ENCODE measurements at places on chromosomes 2 and 18.

DNA sequence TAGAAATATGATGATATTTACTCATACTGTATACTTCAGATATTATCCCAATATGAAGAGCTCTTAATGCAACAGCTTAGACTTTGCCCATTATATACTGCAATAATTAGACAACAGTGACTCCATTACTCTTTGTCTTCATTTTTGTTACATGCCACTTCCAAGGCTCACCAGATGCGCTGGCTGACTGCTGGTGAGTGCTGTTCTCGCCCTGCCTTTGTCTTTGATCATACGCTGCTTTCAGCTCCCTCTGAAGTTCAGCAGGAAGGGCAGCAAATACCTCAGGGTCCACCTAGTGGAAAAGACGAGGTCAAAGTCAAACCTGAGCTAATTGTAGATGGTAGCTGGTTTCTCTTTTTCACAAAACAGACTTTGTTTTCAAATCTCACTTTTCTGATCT lies 66.3 kb downstream of the EIF5B start:
- DNase-seq = no peak

DNA sequence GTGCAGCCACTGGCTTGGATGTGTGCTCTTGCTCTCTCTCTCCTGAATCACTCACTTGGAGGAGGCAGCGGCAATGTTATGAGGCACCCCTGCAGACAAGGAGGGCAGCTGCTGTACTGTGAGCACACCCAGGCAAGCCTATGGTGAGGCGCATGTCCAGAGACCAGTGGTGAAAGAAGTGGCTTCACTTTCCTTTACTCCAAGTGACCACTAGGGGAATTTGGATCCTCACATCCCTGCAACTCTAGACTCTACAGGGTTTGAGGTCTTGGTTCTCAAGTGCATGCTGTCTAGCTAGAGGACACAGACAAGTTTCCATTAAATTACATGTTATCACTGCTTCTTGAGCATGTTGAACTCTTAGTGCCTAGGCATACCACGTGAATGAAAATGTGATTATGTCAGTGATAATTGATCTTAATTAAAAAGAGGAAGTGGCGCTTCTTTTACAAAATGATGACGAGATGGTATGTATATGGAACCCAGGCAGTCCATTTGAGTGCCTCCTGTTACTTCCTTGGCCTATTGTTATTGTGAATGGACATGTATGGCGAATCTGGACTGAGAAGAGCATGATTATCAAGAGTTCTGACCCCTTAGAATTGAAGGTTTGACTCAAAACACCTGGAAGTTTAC lies 181.0 kb upstream of the CDH2 start:
- no peak for DNase-seq

DNA sequence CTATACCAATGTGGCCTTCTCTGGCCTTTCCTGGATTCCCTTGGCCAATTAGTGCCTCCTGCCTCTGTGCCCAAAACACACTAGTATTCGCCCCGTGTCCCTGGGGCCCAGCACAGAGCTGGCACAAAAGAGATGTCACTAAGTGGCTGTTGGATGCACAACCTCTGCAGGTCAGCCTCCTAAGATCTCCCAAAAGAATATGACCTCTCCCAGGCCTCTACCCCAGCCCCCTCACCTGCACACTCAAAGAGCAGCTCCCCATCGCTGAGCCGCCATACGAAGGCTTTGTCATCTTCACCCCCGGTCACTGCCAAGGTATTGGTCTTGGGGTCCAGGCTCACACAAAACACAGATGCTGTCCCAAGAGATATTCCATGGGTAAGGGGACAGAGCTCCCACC lies 2.7 kb downstream of the AAMP start:
- no peak for DNase-seq

DNA sequence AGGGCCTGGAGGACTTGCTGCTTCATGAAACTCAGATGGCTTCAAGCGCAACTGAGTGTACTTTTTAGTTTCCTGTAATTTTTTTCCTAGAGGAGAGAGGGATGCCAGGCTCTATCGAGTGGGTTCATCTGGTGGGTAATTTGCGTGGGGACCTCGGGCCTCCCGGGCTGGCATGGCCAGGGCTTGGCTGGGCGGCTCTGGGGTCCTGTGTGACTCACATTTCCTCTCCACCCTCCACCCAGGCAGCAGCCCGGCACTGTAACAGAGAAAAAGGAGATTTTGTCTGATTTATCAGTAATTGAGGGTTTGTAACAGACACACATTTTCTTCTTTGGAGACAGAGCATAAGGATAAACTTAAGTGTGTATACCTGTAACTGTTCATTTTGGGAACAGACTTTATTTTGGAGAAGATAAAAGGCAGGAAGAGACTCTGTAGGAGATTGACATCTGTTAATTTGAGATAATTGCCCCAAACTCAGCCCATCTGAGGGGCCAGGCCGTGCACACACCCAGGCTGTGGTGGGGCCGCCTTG lies 64.3 kb downstream of the NFATC1 start:
- no peak for DNase-seq

- no peak for DNase-seq
These were observed 24.5 kb downstream of the MC2R start for GRCh38 chr18:13890761-13891361.

Data from stimulated activated CD4-positive, alpha-beta T cell treated with anti-CD3 and anti-CD28 coated beads, TNF-alpha, amount 100 ng/mL, for 1 hour (primary cell).